ENCODE measurements at places on chromosomes 5 and 9.
A peak's percentile ranks its signal among the peaks of the same experiment; 100 is the strongest.

GRCh38 chr5:135980620-135981019 is 25.8 kb upstream of the LECT2 start:
- DNase-seq = no peak

GRCh38 chr9:99184475-99185347 is 37.0 kb downstream of the ALG2 start:
- DNase-seq = peak; percentile 50

DNA sequence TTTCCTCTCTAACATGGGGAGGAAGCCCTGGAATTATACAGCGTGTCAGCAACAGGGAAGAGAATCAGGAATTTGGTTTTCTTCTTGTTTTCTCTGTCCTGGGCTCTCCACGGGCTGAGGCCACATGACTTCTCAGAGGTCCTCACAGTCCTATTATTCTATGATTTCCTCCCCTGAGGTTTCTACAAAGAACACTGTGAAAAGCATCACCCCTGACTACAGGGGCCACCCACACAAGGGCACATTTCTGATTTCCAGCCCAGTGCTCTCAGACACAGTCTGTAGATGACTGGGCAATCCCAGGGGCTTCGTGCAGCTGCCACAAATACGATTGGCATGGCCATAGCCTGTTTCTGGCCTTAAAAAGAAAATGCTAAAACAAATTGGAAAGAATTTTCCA is 284.9 kb downstream of the CEMIP2 start:
- DNase-seq = no peak

DNA sequence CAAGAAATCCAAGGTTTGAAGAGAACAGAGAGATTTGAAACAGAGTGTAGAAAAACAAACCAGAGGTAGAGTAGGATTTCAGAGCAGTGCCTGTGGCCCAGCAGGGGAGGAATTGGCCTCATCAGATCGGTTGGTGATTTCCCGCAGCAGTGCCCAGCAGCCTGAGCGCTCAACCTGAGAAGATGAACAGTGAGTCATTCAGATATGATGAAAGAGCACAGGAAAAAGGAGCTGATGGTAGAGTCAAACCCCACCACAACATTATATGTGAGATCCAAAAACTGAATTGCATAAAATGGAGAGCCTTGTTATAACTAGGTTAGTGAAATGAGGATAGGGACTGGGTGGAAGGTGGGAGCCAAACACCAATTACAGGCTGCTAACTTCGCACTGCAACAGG is 248.9 kb downstream of the PIK3R1 start:
- DNase-seq = no peak

DNA sequence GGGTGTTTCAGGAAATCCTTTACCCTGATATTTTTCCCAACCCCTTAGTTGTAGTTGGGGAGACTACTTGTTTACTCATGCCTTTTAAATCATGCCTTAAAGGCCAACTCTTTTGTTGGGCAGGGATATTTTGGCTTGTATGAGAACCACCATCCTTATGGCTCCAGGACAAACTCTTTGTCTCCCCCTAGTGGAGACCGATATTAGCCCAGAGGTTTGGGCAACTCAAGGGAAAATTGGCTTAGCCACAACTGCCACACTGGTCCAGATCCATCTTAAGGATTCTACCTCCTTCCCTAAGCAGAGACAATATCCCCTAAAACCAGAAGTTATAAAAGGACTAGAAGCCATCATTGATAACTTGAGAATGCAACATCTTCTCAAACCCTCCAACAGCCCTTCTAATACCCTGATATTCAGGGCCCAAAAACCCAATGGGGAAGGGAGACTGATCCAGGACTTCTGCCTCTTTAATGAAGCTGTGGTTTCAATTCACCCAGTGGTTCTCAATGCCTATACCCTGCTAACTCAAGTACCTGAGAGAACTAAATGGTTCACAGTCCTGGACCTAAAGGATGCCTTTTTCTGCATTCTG is 100.9 kb upstream of the HCN1 start:
- no peak for DNase-seq

DNA sequence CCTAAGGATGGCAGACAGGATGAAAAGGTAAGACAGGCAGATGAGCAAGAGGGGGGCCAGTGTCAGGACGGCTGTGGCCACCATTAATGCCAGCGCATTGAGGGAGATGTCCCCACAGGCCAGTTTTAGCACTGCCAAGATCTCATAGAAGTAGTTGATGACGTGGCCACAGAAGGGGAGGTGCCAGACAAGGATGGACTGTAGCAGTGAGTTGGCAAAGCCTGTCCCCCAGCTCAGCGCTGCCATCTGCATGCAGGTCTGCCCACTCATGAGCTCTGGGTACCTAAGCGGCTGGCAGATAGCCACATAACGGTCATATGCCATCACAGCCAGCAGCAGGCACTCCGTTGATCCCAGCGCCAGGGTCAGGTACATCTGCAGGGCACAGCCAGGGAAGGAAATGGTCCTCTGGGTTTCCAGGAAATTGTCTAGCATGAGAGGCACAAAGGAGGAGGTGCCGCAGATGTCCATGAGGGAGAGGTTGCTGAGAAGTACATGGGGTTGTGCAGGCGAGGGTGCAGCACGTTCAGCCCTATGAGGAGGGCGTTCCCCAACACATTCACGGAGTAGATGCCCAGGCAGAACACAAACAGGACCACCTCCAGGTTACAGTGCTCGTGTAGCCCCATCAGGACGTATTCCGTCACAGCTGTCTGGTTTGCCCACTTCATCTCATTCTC is 10.8 kb downstream of the OR13J1 start:
- DNase-seq = peak; percentile 16

DNA sequence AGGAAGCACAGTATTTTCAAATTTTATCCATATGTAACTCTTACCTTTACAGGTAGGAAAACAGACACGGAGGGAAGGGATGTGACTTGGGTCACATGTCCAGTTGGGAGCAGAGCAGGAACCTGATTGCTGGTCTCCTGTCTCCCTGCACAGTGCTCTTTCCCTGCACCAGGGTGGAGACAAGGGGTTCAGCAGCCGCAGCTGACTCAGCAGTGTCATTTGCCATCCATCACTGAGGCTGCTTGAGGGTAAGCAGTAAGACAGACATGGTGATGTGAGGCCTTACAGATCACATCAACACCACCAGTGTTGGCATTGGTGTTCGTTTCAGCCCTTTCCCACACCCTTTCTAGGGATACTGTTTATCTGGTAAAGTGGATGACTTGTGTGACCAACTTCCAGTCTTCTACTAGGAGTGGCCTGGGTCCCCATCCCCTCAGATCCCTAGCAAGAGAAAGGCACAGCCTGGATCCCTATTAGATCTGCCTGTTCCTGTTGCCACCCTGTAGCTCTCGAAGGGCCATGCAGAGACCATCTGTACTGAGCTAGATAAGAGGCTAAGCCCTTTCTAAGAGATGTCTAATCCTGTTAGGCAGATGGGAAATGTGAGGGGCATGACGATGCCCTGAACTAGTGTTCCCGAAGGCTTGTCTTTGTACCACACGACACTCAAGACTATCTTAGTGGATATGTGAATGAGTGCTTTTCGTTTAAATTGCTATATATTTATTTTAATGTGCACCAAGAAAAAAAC is 29.1 kb downstream of the FRMPD1 start:
- DNase-seq = peak; percentile 81

- DNase-seq = no peak
Measured at GRCh38 chr5:90421136-90421535, 11.6 kb upstream of the CETN3 start.

GRCh38 chr5:94457788-94458187 is 160.6 kb downstream of the KIAA0825 start:
- no peak for DNase-seq

DNA sequence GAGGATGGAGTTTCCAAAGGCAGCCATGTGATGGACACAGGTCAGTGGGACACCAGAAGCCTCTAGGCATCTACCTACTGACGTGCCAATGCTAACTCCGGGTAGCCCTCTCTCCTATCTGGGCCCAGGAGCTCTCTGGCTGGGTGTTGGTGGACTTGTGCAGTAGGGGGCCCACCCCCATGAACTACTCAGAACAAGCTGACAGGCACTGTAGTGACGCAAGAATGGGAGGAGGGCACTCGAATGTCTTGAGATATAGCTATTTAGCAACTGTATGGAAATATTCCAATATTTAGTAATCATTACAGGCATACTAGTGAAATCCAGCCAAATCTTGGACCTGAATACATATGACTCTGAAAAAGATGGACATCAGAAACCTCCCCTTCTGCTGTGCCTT is 5.7 kb upstream of the DOCK2 start:
- no peak for DNase-seq

- DNase-seq = peak; percentile 90
Measured at GRCh38 chr9:114082017-114082762, 4.1 kb upstream of the AMBP start.

Measured in NCI-H524 treated with DMSO at 0.1 percent for 48 hours (cell line).